ENCODE measurements at places on chromosomes 7 and 10. TPM values are rescaled to one million over a fixed set of nuclear protein-coding genes. Genes with fewer than 3 reads are reported as not detected.

- H3K36me3 ChIP-seq, result no peaks in the 10 kb centered on the region
- no peak overlapping the region for H3K4me3 ChIP-seq
- H3K4me1 ChIP-seq, result no peaks in the 10 kb centered on the region
- H3K27ac ChIP-seq, result no peak overlapping the region
- DNase-seq, result no peak
Measured at GRCh38 chr7:65503434-65504152, 129.9 kb downstream of the ZNF92 start.

GRCh38 chr7:80859272-80859970 lies 59.4 kb downstream of the SEMA3C start:
- no peak overlapping the region for H3K27ac ChIP-seq
- H3K4me1 ChIP-seq, result peaks cover 21% of the 10 kb centered on the region
- no peaks in the 10 kb centered on the region for H3K27me3 ChIP-seq
- H3K36me3 ChIP-seq, result no peaks in the 10 kb centered on the region
- no peak overlapping the region for H3K4me3 ChIP-seq

GRCh38 chr7:47557694-47558670 lies 23.9 kb downstream of the TNS3 start:
- no peak overlapping the region for H3K27ac ChIP-seq
- no peaks in the 10 kb centered on the region for H3K4me1 ChIP-seq
- H3K36me3 ChIP-seq, result peaks cover 7% of the 10 kb centered on the region

- no peaks in the 10 kb centered on the region for H3K27me3 ChIP-seq
- H3K4me3 ChIP-seq, result no peak overlapping the region
- no peaks in the 10 kb centered on the region for H3K4me1 ChIP-seq
- H3K27ac ChIP-seq, result peak overlapping the region; percentile 46
- DNase-seq, result peak; percentile 16
Measured at GRCh38 chr7:3922175-3922635, 621.2 kb downstream of the SDK1 start.

DNA sequence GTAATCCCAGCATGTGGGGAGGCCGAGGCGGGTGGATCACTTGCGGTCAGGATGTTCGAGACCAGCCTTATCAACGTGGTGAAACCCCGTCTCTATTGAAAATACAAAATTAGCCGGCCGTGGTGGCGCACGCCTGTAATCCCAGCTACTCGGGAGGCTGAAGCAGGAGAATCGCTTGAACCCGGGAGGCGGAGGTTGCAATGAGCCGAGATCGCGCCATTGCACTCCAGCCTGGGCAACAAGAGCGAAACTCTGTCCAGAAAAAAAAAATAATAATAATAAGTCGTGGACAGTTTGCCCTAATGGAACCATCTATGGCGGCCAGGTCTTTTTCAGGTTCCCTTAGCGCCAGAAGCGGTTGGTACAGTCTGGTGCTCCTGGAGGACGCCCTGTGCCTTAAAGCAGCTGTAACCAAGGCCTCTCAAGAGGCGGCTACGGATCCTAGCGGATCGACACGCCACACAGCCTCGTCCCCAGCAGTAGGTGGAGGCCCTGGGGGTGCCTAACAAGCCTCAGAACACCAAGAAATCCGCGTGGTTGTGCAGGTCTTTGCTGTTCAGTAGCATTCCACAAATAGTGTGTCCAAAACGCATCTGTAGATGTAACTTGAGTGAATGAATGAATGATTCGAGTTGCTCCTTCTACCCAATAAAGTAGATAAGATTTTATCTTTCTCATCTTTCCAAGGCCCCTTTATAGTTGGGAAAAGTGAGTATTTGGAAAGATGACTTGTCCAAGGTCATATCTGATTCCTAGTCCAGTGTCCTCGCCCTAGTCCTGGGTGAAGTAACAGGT lies 982 bp downstream of the PGAM1 start:
- no peak for DNase-seq
- H3K27ac ChIP-seq, result peak overlapping the region; percentile 89
- no peaks in the 10 kb centered on the region for H3K27me3 ChIP-seq
- no peaks in the 10 kb centered on the region for H3K36me3 ChIP-seq

DNA sequence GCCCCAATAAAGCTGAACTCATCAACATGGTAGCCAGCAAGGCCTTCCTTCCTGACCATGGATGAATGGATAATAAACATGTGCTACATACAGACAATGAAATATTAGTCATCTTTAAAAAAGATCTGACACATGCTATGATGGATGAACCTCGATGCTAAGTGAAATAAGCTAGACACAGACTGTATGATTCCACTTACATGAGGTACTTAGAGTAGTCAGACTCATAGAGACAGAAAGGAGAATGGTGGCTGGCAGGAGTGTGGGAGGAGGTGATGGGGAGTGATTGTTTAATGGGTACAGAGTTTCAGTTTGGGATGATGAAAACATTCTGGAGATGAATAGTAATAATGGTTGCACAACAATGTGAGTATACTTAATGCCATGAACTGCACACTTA lies 114.1 kb upstream of the SORCS3 start:
- no peak for DNase-seq
- peaks cover 3% of the 10 kb centered on the region for H3K4me1 ChIP-seq
- H3K4me3 ChIP-seq, result no peak overlapping the region
- no peak overlapping the region for H3K27ac ChIP-seq
- no peaks in the 10 kb centered on the region for H3K36me3 ChIP-seq
- H3K27me3 ChIP-seq, result no peaks in the 10 kb centered on the region

DNA sequence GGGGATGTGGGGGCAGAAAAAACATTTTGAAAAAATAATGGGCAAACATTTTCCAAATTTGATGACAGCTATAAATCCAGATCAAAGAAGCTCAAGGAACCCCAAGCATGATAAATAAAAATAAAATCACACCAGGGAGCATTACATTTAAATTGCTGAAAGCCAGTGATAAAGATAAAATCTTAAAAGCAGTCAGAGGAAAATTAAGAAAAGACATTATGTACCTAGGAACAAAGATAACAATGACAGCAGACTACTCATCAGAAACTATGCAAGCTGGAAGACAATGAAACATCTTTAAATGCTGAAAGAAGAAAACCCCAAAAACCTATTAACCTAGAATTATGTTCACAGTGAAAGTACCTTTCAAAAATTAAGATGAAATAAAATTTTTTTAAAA lies 23.3 kb downstream of the NEUROG3 start:
- no peak overlapping the region for H3K4me3 ChIP-seq
- no peaks in the 10 kb centered on the region for H3K36me3 ChIP-seq
- no peaks in the 10 kb centered on the region for H3K27me3 ChIP-seq
- H3K4me1 ChIP-seq, result no peaks in the 10 kb centered on the region

DNA sequence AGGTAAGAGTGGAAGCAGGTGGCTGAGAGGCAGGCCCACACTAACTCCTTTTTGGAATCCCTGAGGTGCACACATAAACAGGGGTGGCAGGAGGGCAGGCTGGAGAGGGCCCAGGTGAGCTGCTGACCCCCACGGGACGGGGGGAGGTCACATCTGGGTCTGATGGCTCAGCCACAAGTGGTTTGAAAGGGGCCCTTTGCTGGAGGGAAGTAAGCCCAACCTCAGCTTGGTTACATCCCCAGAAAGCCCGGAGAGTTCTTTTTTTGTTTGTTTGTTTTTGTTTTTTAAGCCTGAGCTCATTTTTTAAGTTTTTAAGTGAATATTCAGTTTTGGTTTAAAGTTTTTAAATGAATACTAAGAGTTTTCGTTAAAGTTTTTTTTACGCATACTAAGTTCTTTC lies 72.8 kb upstream of the CUX1 start:
- H3K4me3 ChIP-seq, result no peak overlapping the region
- peaks cover 6% of the 10 kb centered on the region for H3K4me1 ChIP-seq

The NOM1 gene
- total RNA-seq, result 26.4 TPM

The SEMA3E gene
- total RNA-seq, result 0.60 TPM

Measured in tibial nerve (tissue), 4 donors.